ENCODE measurements at places on chromosomes 6 and 20.

DNA sequence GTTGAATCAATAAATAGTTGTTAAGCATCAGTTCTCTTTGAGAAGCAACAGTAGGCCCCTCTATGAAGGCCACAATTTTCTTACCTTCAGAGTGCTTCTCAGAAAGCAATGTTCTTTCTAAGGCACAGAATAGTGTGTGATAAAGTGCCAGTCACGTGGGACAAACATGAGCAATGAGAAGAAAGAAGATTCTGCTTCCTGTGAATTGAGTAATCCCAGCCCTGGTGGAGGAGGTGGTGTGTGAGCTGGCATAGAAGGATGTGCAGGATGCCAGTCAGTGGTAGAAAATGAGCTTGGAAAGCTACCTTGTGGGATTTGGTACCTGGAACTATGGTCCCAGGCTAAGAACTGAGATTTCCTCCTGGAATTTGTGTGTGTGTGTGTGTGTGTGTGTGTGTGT is 21.7 kb downstream of the KIZ start:
- no peak for DNase-seq

GRCh38 chr6:74346936-74347535 is 651.0 kb downstream of the CD109 start:
- DNase-seq, result no peak

- no peak for DNase-seq
These were observed 350.4 kb downstream of the HACE1 start for GRCh38 chr6:104509355-104509754.

DNA sequence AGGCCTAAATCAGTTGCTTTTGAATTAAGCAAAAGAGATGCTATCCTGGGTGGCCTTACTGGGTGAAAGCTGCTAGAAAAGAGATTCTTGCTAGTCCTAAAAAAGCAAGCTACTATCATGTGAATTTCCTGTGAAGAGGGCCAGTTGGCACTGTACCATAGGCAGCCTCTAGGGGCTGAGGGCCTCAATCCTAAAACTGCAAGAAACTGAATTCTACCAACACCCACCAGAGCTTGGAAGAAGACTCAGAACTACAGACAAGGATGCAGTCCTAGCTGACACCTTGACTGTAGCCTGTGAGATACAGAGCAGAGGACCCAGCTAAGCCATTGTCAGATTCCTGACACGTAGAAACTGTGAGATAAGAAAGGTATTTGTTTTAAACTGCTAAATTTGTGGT is 24.5 kb downstream of the CLIC5 start:
- no peak for DNase-seq

- DNase-seq, result no peak
These were observed 2.9 kb downstream of the MAP7 start for GRCh38 chr6:136547336-136547735.

DNA sequence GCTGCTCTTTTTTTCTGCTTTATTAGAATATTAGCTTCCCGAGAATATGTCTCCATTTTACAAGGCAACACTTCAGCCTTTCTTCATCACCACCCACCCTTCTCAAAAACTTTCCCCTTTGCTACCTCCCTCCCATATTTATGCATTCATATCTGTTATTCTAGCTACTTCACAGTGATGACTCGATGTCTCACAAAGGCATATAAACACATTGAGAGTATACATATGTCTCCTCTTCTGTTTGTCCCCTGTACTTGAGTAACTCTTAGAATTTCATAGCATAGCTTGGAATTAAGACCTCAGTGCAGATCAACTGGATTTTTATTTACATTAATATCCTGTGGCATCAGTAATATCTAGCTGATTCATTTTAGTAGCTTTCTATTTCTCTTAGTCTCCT is 6.5 kb downstream of the RNF144B start:
- DNase-seq, result no peak

- DNase-seq, result no peak
These were observed 352.1 kb upstream of the SOX4 start for GRCh38 chr6:21241231-21242130.

DNA sequence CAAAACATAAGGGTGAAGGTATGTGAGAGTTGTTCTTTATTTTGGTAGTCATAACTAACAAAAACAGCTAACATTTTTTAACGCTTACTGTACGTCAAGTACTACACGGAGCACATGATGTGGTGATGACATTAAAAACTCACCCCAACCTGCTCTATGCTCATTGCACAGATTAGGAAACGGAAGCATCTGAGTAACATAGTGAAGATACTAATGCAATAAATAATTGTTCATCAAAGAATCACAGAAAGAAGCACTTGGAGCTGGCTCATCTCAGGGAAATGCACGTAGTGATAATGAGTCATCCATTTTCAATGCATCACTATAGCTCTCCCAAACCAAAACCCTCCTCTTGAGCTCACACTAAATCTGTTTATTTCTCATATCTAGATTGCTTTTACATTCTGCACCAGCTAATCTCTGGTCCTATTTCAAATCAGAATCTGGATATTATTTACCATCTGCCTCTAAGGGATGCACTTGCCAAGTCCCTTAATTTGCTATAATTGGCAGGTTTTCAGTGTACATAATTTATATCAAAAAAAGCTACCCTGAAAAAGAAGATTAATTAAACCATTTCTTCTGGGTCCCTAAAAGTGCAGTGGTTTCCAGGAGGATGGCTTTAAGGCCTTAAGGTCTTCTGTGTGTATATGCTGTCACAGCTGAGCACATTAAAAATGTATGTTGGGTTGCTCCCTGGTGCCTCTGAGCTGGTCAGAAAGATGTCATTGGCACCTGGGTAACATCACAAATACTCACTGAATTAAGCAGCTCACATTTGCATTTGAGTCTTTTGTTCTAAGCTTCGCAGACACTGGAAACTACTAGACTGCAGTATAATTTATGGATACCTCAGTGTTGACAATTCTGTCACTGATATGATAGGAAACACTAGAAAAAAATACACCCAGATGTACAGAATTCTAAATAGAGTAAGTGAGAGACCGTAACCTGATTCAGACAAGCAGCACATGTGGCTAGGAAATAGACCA is 677.4 kb upstream of the CITED2 start:
- DNase-seq, result no peak
